GM04504 (cell line): ENCODE measurements at places on chromosomes 3 and 15.

DNA sequence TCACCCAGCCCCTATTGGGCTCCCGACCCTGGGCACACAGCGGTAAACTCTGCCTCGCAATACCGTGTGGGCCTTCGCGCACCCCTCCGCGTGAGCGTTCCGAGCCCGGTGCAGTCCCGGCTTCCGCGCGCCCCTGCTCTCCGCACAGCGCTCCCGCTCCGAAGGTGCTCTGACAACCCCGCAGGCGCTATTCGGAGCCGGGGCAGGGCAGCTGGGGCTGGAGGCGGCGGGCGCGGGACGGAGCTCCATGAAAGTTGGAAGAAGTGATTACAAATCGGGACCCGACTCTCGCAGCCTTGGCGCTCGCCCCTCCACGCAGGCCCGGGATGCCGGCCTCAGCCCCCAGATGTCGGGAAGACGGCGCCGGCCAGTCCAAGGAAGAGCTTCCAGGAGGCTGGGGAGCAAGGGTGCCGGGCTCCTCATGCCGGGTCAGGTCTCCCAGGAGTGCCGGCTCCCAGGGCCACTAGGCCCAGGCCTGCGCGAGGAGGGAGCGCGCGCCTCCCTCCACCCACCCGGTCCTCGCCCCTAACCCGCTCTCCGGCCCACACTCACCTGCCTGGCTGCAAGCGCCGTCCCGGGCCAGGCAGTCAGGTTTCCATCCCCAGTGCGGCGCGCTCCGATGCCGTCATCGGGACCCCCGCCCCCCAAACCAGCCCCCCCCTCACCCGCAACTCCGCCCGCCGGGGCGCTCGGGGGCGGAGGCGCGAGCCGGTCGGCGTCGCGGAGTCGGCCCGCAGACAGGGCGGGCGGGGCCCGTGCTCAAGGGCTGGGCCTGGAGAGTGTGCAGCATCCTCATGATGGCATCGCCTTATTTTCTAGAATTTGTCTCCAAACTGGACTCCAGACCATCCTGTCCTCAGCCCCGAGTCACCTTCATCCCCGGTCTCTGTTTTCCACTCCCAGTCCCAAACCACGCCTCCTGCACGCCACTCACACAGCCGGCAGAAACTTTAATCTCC lies at the start of gene KIF7:
Gene KIF7 (minus strand): TSS at position 621 of the 959 bp plus-strand sequence. CDS start 2,537 bp downstream, outside the sequence.
- no peak for DNase-seq

DNA sequence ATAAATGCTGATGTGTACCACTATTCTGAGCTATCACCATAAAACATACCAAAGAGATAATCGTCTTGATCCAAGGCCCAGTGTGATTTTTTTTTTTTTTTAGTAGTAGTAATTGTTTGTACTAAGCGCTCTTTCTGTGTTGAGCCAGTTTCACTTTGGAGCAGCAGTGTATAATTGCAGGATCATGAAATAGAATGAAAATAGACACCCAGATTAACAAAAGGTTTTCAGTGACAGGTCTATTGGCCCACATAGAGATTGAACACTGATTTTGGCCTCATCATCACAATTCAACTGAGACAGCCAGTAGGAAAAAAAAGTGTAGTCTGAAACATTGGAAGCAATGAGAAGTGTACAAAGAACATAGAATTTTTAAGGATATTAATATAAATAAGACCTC lies 749.8 kb downstream of the NAALADL2 start:
- no peak for DNase-seq

- no peak for DNase-seq
Observed at GRCh38 chr3:104126864-104127553, 1239.7 kb upstream of the ALCAM start.

DNA sequence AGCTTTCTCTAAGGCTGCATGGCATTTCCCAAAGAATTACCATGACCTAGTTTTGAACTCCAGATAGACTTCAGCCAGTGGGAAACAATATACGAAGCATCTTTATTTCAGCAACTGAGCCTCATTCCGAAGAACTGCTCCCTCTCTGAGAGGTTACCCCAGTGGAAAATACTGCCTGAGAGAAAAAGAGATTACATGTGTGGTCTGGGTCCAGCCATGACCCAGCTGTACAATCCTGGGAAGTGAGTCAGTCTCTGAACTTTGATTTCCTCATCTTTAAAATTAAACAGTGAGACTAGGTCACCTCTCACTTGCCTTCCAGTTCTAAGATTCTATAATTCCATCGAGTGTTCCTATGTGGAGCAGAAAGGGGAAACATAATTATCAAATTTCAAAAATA lies 42.4 kb downstream of the TNIK start:
- peak; percentile 60 for DNase-seq

GRCh38 chr3:58630076-58630709 lies 36.4 kb downstream of the FAM3D start:
- DNase-seq: peak; percentile 30

GRCh38 chr3:37825744-37826400 lies 35.8 kb upstream of the CTDSPL start:
- no peak for DNase-seq

DNA sequence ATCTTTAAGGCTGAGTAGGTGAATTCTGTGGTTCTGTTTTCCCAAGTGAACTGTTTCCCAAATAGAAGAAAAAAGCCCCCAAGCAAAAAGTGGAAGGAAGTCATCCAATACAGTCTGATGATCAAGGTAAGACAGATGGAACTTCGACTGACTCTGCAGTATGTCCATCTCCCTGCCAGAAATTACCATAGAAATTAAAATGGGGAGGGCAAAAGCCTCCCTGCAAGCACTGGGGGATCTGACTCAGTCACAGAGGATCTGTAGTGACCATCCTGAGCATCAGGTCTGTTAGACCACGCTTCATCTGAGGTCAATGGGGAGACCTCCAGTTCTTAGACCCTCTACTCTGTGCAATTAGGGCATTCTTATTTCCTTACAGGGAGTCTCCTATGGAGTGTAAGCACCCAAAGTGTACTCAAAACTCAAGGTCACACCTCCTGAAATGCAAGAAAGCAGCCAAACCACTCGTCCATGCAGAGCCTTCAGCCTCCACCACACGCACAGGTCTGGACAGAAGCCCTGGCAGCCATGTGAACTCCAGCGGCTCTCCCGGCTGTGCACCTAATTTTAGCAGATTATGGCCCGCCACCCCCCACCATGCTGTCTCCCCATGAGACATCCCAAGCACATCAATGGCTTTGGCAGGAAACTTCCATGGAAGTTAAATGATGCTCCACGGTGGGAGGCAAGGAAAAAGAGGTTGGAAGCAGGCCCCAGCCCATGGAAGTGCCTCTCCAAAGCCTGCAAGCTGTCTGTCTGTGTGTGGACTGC lies 348.7 kb downstream of the NTRK3 start:
- DNase-seq: no peak

- no peak for DNase-seq
Observed at GRCh38 chr3:72301779-72302178, 516.8 kb upstream of the PROK2 start.

DNA sequence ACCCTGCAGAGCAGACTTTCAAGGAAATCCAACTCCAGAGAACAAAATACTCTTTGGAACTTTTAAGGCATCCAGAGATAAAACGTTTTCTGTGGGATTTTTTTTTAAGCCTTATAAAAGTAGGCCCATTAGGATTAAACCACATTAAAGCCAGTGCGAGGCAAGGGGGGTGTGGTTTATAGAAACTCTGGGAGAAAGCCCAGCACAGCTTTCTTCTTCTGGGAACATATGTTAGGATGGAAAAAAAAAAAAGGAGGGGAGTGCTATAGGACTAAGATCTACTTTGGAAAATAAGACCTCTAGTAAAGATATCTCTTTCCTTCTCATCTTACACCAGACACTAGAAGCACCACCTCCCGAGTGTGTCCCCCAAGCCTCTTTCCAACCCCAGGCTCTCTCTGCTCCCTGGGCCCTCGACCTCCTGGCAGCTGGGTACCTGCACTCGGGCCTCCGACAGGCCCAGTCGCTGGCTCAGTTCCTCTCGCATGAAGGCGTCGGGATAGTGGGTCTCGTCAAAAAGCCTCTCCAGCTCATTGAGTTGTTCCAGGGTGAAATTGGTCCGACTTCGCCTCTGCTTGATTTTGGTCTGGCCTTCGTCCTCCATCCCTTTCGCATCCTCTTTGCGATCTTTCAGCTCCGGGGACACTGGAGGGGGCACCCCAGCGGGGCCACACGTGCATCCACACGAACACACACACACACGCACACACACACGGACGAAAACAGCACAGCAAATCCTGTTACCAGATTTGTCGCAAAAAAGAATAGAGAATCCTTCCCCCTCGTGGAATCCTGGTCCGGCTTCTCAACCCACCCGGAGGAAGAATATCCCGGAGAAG lies 3.8 kb downstream of the SHOX2 start:
- no peak for DNase-seq

DNA sequence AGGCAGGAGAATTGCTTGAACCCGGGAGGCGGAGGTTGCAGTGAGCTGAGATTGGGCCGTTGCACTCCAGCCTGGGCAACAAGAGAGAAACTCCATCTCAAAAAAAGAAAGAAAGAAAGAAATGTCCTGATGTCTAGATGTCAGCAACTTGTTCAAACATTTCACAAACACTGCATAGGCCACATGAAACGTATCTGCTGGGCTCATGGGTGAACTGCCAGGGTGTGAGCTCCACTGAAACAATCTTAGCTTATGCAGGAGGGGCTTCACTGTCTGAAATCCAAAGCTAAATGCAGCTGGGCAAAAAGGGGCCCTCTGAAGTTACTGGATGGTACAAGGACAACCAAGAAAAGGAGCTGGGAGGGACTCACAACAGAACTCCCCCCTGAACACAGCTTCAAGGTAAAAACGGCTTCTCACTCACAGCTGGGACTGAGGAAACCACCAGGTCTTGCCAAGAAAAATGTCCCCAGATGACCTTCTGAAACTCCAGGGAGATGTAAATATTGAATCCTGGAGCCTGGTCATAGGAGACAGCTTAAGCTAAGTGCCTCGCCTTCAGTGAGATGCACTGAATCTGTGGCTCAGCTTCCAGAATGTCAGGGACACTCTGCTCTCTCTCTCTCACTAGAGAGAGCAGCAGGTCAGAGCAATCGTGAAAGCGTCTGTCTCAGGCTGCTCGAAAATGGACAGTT lies 31.9 kb downstream of the SEC61A1 start:
- no peak for DNase-seq

- no peak for DNase-seq
Observed at GRCh38 chr3:142553741-142554140, 24.8 kb downstream of the ATR start.
